ENCODE measurements at places on chromosomes 7 and 10. TPM values are rescaled to one million over a fixed set of nuclear protein-coding genes. Genes with fewer than 3 reads are reported as not detected.

Gene SUN3
- 17.0 TPM for total RNA-seq

Gene FLNC
- 56.8 TPM for total RNA-seq

Gene GIMAP2
- not detected for total RNA-seq

Gene MSANTD7
- 18.2 TPM for total RNA-seq

DNA sequence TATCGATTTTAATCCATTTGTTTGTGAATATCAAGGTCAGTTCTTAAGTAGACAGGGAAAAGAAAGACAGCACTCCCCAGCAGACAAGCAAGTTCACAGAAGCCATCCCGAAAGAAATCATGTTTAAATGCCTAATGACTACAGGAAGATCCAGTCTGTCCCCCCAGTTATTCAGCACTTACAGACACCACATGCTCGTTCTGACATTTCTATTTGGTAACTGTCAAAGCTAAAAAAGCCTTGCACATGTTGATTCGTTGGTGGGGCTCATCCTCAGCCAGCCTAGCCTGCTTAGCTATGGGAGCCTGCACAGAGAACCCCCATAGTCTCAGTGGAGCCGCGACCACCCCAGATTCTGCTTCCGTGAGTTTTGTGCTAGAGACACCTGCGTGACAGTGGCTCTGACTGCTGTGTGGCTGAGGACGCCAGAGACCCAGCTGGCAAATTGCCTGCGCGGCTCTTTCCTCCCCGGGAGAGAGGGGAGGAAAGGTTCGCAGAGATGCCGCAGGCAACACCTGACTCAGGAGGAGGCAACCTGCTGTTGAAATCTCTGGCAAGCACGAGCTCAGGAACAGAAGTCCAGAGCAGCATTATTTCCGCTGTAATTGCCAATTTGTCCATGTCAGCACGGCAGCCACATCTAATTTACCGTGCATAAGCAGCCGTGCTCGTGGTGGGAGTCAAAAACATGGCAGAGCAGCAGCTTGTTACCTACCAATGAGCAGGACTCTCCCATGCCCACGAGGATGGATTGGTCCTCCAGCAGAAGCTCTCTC is 194.2 kb downstream of the GPAM start:
- no peaks in the 10 kb centered on the region for H3K36me3 ChIP-seq
- H3K4me3 ChIP-seq = no peak overlapping the region
- H3K4me1 ChIP-seq = no peaks in the 10 kb centered on the region
- no peaks in the 10 kb centered on the region for H3K27me3 ChIP-seq

DNA sequence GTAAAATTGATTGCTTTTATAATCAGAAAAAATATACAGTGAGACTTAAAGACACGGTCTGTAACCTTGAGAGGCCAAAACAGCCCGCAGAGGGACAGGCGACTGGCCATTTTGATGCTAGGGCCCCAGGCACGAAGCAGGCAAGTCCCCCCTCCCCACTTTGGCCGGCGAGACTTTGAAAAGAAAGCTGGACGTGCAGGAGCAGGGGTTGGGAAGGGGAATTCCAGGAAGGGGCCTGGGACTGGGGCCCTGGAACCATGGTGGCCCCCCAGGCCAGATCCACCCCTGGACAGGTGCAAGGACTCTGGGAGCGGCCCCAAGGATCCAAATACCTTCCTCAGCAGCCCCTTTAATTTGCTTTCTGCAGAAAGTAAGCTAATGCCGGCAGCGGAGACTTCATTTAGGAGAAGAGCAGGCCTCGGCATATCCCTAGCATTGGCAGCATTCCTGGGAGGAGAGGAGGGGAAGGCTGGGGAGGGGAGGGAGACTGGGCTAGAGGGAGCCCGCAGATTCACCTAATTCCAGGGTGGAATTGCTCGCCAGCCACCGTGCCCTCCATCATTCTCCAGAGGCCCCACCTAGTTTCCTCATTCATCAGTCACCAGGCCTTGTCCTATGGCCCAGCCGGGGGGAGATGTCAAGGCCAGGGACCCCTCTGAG is 24.9 kb upstream of the TNRC18 start:
- no peaks in the 10 kb centered on the region for H3K36me3 ChIP-seq
- H3K4me1 ChIP-seq = peaks cover 11% of the 10 kb centered on the region
- H3K27me3 ChIP-seq = no peaks in the 10 kb centered on the region
- no peak overlapping the region for H3K4me3 ChIP-seq

DNA sequence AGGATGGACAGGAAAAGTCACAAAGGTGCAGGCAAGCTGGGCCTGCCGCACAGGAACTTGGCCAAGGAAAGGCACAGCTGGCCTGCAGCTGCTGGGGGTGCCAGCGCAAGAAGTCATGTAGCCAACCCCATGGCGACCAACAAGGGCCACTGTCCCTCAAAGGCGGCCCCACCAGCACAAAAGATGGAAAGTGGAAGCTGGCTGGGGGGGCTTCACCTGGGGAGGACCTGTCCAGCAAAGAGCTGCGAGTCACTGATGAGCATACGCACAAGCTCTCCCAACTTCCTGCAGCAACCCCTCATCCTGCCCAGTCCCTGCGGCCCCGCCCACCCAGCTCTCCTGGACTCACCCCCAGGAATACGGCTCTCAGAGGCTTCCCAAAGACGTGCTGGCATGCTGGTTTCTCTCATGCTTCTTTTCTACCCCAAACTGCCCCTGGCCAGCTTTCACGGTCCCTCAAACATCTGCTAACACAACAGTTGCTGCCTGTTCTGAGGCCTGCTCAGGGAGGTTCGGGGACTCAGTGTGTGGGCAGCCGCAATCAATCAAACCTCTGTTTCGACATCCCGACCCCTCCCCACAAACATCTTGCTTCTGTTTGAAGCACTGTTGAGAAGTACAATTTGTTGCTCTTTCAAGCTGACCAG is 67.6 kb downstream of the FAM53B start:
- no peak overlapping the region for H3K27ac ChIP-seq
- no peaks in the 10 kb centered on the region for H3K27me3 ChIP-seq
- DNase-seq = no peak

DNA sequence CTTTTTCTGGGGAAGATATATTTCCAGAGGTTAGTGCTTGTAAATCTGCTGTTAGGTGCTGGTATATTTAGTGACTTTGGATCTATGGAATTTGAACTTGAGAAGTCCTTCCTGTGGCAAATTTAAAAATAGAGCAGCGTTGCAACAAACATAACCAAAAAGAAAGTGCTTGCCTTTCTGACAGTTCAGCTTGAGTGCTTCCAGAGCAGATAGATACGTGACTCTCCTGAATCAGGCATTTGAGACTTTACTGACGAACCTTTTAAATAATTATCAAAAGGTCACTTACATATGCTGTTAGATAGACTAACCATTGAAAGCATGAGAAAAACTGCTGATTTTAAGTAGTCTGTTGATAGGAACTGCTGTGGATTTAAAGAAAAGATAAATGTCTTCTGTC is 387.5 kb upstream of the LRRTM3 start:
- no peaks in the 10 kb centered on the region for H3K36me3 ChIP-seq
- H3K4me1 ChIP-seq = no peaks in the 10 kb centered on the region
- no peaks in the 10 kb centered on the region for H3K27me3 ChIP-seq
- DNase-seq = no peak
- no peak overlapping the region for H3K27ac ChIP-seq

DNA sequence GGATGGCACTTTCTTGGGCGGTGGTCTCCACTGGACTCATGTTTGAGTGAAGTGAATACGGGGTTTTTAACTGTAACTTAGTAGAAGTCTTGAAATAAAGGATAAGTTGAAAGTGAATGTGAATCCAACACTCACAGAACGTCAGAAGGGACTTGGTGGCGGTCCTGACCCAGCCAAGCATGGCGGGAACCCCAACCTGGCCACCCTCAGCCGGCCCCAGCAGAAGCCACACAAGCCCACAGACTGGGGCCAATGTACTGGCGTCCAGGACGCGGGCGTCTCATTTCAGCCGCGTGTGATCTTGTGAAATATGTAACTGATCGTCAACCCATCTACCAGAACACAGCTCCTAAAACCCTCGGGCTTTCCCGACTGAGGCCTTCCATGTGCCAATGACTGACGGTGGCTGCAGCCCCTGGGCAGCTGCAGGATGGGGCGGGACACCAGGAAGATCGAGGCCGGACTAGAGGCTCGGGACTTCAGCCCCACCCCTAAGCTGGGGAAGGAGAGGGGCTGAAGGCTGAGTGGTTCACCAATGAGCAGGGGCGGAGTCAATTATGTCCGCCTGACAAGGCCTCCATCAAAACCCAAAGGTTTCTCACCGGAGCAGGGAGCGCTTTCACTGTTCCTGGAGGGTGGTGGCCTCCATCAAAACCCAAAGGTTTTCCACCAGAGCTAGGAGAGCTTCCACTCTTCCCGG is 161.5 kb downstream of the MAD1L1 start:
- no peak for DNase-seq
- no peak overlapping the region for H3K27ac ChIP-seq
- no peaks in the 10 kb centered on the region for H3K4me1 ChIP-seq
- H3K4me3 ChIP-seq = no peak overlapping the region
